ENCODE measurements at places on chromosomes 1 and 21.

DNA sequence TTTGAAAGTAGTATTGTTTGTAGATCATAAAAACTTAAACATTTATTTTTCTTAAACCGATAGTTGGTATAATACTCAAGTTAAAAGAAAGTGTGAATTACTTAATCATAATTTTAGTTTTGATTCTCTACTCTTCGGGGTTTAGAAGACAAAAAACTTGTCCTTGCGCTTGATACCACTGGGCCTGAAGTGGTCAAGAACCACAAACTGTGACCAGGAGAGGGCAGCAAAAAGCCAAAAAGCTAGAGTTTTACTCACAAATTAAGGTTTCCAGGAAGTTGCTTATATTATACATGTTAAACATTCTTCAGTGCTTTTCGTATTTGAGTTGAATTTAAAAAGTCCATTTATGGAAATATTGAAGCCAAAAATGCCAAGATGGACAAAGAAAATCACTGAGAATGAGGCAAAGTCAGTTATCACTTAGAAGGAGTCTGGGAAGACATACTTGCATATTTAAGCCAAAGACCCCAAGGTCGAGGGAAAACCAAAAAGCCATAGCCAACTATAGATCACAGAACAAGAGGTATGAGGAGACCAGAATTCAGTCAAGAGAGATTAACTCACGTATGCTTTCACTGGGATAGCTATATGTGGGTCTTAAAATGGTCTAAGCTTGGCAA, 34.2 kb downstream of the EFCAB7 start:
- no peak for DNase-seq

DNA sequence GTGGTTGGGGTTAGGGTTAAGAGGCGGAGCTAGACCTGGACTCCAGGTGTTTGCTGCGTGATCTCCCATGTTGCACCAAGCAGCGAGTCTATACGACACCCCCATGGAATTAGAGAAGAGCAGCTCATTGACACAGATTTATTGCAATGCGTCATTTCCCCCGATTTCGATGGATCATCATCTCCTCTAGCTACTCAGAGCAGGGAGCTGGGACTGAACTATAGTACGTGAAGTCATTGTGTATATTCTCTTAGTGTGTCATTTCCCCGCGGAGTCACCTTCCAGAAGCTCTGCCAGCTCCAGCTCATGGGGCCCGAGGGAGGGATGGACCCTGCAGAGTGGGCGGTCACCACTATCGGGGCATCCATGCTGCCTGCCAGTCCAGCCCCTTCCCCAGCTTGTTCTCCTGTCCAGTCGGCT, 7.5 kb upstream of the C2CD2 start:
- DNase-seq: no peak

DNA sequence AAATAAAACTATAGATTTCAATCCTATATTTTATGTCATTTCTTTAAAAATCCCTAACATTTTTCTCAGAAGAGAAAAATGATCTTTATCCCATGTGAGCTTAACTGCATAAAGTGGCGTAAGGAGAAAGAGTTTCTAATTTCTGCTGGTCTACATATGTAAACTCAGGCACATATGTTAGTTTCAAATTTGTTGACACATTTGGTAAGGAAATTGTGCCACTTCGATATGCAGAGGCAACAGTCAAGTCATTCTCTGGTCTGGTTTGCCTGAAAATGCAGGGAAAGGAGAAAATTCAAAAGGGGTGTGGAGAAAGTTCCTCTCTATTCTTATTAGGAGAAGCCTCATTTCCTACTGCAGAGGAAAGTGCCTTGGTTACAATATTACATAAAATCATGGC, 11.5 kb downstream of the KCNA3 start:
- no peak for DNase-seq

DNA sequence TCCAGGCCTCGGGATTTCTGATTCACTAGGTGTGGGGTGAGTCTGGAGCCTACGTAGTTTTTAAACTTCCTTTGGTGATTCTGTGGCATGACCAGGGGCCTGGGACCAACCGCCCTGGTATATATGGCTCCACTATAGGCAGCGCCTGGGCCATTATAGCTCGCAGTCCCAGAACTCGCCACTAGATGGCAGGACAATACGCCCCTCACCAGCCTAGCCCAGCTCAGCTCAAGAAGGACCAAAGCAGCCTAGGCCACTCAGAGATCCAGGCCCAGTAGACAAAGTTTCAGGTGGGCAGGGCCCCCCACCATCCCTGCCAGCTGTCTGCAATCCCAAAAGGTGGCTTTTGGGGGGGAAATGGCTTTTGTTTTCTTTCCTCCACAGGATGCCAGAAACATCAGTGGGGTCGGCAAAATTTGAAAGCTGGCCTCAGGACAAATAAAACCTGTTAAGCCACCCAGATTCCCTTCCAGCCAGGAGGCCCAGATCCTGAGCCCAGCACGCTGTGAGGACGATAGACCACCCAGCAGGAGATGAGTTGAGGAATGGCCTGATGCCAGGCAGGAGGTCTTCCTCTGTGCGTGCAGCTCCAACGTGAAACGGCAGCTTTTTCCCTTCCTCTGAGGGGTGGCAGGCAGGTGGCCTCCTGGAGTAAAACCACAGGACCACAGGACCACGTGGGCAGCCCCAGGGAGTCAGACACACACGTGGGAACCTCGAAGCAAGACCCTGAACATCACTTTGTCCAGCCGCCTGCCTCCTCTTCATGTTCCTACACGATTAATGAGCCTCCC, 24.8 kb upstream of the TMEM51 start:
- DNase-seq: peak; percentile 82

GRCh38 chr1:43651188-43651587, 1.2 kb downstream of the KDM4A start:
- no peak for DNase-seq

GRCh38 chr1:58971629-58972140, 187.8 kb upstream of the JUN start:
- DNase-seq: peak; percentile 32

DNA sequence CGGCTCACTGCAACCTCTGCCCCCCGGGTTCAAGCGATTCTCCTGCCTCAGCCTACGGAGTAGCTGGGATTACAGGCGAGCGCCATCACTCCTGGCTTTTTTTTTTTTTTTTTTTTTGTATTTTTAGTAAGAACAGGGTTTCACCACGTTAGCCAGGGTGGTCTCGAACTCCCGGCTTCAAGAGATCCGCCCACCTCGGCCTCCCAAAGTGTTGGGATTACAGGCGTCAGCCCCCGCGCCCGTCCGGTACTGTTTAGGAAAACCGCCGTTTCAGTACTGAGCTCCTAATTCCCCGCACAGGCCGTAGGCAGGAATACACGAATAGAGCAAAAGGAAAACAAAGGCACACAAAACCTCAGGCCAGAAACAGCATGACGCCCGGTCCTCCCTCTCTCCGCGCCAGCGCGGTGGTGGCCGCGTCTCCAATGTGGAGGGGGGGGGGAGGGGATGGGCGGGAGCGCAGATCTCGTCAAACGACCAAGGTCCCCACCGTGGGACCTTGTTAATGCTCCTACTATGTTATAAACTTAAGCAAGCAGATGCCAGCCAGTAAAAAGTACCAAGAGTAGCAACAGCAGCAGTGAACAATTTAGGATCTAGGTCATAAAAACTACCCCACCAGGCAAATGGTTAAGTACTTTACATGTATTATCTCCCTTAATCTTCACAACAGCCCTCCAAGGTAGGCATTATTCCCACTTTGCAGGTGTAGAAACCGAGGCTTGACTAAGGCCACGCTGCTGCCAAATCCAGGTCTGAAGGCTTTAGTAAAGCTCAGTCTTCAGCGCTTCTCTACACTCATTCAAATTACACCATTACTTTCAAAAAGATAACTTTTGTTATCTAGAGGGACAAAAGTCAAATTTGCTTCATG, 648 bp upstream of the ADAR start:
- peak; percentile 59 for DNase-seq

GRCh38 chr1:239696317-239696716, 309.9 kb downstream of the CHRM3 start:
- DNase-seq: no peak

DNA sequence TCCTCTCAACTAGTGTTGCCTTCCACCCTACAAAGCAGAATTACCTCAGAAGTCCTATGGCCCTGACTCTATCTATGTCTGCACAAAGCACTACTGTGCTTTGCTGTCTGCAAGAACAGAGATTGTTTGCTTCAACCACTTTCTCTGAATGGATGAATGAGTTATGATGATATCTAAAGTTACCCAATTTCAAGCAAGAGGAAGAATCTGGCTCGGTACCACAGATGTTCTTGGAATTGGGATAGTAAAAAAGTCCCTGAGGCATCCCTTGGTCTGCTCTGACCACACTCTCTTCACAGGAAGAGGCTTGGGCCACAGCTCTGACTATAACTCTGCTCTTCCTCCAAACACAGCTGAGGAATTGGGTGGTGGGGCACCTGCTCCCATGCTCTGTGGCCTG, 31.2 kb downstream of the MTARC1 start:
- DNase-seq: no peak

- no peak for DNase-seq
Measured at GRCh38 chr21:36773117-36773516, 74.2 kb downstream of the SIM2 start.

GRCh38 chr1:215704089-215704860, 137.2 kb downstream of the KCTD3 start:
- DNase-seq: no peak

DNA sequence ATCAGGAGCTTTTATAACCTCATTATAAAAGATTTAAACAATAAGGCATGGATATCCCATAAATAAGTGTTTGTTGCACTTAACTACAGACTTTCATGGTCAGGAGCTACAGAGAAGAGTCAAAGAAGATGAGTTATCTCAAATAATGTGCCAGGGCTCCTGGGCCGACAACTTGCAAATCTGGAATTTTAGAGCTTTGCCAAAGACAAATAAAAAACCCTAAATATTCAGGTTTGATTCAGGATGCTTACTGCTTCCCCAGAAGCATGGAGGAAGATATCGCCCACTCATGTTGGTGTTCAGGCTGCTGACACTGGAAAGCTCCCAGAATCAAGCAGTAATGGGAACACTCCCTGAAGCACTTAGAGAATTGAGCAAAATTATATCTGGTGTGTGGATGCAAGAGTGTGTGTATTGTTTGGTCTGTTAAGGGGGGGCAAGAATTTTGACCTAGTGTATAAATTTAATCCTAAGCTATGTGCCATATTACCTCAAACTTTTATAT, 176.9 kb upstream of the ESRRG start:
- no peak for DNase-seq

DNA sequence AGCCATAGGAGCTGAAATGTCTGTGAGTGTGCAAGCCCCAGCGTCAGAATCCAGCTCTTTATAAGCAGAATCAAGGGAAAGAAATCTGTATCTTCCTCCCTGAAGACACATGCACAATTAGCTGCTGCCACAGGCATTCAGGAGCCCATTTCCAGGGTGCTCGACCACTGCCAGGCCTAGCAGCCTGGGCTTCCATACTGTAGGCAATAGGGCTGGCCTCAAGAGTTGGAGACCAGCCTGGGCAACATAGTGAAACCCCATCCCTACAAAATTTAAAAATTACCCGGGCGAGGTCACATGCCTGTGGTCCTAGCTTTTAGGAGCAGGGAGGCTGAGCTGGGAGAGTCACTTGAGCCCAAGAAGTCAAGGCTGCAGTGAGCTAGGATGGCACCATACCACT, 41.0 kb downstream of the NEK2 start:
- DNase-seq: no peak

DNA sequence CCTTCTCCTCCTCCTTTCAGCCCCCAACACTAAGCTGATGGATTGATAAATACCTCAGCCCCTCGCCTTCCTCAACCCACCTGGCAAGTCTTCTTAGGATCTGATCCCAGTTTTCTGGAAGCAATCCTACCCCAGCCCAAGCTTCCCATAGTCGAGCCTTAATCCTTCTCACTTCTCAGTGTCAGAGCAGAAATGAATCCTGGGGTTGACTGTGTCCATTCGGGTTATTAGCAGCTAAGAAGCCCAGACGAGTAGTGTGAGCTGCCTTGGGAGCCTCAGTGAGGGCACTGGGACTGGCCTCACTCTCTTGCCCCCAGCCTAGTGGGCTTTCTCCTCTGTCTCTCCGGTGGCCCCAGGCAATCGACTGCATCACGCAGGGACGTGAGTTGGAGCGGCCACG, 12.4 kb upstream of the PEAR1 start:
- DNase-seq: no peak

DNA sequence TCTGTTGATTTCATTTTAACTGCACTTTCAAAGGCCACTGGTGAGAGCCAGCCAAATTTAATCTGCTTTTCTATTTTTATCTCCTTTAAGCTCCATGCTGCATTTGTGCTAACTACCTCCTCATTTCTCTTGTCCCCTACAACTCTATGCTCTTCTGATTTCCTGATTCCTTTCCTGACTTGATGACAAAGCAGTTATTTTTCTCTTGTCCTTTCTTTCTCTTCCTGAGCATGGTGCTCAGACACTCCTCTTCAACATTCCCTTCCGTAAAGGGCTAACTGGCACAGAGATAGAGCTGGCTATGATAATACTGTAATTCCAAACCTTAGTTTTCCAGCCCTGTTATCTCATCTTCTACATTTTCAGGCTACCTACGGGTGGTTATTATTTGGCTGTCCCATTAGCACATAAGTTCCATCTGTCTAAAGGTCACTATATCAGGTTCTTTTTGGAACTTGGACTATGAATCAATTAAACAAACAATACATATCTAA, 6.8 kb upstream of the BCAS2 start:
- no peak for DNase-seq

- no peak for DNase-seq
Measured at GRCh38 chr1:184472136-184472535, 85.3 kb downstream of the C1orf21 start.

DNA sequence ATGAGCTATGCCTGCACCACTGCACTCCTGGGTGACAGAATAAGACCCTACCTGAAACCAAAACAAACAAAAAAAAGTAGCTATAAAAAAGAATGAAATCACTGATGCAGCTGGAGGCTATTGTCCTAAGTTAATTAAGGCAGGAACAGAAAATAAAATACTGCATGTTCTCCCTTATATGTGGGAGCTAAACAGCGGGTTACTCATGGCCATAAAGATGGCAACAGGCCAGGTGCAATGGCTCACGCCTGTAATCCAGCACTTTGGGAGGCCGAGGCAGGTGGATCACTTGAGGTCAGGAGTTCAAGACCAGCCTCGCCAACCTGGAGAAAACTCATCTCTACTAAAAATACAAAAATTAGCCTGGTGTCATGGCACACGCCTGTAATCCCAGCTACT, 152.7 kb downstream of the PIK3R3 start:
- DNase-seq: no peak

- no peak for DNase-seq
Measured at GRCh38 chr1:61487801-61488200, 237.1 kb downstream of the TM2D1 start.

- no peak for DNase-seq
Measured at GRCh38 chr1:169025412-169025811, 81.1 kb upstream of the ATP1B1 start.

- no peak for DNase-seq
Measured at GRCh38 chr1:36653850-36654249, 171.1 kb upstream of the CSF3R start.

DNA sequence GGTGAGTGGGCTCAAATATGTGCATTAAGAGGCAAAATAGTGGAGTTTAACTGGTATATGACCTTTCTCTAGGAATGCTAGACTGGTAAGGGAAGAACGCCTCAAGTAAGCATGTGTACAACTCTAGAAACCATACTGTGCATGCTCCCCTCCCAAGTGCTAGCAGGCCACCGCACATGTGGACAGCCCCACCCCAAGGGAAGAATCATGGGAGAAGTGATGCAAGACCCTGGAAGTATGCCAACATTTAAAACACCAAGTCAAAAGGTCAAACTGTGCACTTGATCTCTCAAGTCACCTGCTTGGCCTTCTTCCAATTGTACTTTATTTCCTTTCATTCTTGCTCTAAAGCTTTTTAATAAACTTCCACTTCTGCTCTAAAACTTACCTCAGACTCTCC, 120.4 kb downstream of the WDR3 start:
- no peak for DNase-seq

GRCh38 chr21:42942244-42942643, 16.8 kb upstream of the ERVH48-1 start:
- DNase-seq: no peak

Data from Caco-2 (cell line).